ENCODE measurements at places on chromosomes 7 and 10.
A peak's percentile ranks its signal among the peaks of the same experiment; 100 is the strongest.

- DNase-seq, result no peak
These were observed 65.1 kb upstream of the BET1 start for GRCh38 chr7:94069162-94069739.

DNA sequence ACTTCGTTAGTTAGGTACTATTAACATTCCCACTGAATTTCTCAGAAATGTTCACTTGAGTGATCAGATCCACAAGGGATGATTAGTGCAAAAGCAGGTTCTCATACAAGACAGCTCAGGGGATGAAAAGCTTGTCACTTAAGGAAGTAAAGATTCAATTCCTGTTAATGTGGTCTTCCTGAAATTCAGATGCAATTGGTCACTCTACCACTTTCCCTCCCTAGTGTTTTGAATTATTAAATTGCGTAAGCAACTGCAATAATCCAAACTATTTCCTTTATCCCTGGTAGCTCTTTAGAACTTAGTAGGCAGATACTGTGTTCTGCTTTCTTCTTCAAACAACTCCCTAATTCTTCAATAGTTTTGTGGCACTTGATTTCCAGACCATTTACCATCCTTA is 121.4 kb downstream of the MAGI2 start:
- no peak for DNase-seq

DNA sequence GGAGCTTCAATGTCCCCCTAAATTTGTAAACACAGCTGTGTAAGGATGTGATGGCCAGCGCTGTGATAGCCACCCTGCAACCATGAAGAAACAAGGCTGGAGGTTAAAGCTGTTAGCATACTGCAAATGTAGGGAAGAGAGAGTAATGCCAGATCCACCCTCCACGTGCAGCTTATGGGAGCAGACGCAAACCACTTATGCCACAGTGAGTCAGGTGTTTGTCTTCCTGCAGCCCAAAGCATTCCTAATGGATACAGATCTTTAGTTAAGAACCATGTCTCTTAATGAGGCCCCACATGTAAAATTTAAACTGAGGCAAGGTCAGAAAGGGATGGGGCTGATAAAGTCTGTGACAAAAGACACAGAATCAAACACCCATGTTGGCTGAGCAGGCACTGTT is 13.6 kb upstream of the MYL7 start:
- no peak for DNase-seq

- DNase-seq, result no peak
These were observed 38.7 kb downstream of the NRF1 start for GRCh38 chr7:129650056-129650758.

DNA sequence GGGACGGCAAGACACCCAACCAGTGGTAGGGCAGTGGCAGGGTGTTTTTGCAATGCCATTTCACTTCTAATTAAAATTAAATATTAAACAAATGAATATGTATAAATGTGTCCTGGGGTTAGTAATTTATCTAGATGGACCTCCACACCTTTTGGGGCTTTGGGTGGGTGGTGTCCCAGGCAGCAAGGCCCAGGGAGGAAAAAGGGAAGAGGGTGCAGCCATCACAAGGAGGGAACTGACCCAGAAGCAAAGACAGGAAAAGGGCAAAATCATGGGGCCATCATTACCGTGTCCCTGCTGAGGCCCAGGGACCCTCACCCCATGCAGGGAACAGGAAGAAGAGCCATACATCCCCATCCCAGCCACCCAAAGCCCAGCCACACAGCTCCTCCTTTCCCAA is 204.6 kb downstream of the GRID1 start:
- DNase-seq, result no peak

DNA sequence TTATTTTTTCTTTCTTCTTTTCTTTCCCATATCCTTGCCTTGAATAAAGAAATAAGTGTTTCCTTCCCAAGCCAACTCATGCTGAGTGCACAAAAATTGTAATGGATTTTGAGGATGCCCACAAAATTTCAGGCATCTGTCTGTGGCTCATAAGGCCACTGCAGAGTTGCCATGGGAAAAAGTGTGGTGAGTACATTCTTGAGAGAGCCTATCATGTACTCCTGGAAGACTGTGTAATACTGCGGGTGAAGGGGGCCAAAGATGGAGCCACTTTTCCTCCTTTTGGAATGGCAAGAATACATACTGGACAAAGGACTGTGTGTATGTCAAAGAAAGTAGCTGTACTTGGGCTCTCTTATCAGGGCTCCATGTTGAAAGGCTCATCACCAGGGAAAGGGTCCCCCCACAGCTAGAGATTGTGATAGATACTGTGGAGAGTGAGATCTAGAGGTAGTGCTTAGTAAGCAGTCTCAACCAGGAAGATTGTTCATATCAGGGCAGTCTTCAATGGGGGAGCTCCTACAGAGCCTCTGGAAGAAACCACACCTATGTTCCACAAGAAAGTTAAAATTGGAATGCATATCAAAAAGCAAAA is 341.6 kb upstream of the KCND2 start:
- no peak for DNase-seq

- DNase-seq, result no peak
These were observed 18.5 kb upstream of the MGMT start for GRCh38 chr10:129448539-129448938.

- peak; percentile 48 for DNase-seq
These were observed at the start of gene DENND10 for GRCh38 chr10:119103903-119104653. DENND10 (plus strand) TSS chr10:119104113; CDS start chr10:119104143, 30 bp downstream.

DNA sequence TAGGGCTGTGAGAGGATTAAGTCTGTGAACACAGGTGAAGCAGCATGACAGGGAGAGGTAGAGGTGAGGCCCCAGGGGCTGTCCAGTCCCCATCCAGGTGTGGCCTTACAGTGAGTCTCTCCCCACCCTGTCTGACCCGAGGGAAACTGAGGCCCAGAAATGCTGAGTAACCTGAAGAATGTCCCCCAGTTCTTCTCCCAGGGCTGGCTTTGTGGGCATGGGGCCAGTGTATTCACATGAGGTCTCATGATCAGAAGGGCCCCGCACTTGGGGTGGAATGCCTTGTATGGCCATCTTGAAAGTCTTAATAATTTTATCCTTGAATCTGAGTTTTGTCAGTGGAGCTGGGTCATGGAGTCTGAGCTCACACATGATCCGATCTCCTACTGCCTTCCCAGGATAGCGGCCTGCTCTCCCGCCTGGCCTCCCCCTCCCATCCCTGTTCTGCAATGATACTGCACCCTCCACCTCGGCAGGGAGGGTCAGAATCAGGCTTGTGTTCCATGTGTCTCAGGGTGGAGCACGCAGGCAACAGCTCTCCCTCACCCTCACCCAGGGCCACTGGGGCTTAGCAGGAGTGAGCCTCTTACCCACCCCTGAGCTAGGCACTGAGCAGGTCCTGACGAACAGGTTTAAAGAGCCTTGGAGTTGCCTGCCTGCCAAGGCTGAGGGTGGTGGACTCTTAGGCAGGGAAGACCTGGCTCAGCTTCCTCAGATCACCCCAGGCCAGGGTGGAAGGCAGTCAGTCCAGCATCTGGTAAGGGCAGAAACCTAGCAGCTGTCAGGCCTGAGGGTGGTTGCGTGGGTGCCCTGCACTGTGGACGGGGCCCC is 41.4 kb upstream of the NPFFR1 start:
- DNase-seq, result no peak

DNA sequence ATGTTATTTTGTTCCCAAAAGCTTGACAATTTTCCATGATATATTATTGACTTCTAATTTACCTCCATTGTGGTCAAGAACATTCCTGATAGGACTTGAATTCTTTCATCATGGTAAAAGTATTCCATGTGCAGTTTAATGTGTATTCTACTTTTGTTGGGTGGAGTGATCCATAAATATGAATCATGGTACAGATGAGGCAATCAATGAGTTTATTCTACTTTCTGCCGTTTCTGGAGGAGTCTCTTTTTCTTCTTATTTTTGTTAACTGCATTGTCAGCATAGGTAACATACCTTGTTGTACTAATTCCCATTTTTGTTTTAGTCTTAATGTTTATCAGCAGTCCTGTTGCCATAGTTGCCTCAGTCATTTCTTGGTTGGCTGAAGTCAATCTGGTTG is 69.6 kb downstream of the SHOC2 start:
- no peak for DNase-seq

DNA sequence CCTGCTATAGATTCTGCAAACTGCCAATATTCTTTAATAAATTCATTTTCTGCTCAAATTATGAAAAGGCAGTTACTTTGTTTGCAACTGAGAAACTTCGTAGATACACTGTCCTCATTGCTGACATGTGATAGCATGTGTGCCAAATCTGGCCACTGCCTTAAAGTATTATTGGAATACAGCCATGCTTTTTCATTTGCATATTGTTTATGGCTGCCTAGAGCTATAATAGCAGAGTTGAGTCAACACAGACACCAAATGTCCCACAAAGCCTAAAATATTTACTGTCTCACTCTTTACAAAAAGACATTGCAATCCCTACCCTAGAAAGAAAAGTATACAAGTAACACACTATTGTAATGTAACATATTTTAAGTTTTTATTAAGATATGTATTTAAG is 647.4 kb downstream of the XPNPEP1 start:
- DNase-seq, result no peak

DNA sequence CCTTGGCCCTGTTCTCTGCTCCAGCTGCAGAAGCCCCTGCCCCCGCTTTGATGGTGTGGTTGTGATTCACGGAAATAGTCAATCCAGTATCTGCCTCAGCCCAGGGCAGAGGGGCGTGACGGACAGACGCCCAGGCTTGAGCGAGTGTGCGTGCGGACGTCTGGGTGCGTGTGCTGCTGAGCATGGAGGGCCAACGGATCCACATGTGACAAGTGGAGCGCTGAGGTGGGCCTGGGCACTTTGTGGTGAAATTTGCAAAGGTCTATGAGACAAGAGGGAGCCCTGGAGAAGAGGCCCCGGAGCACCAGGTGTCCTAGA is 94.4 kb downstream of the WDR37 start:
- DNase-seq, result no peak

- no peak for DNase-seq
These were observed 39.6 kb upstream of the IKZF1 start for GRCh38 chr7:50264908-50265307.

DNA sequence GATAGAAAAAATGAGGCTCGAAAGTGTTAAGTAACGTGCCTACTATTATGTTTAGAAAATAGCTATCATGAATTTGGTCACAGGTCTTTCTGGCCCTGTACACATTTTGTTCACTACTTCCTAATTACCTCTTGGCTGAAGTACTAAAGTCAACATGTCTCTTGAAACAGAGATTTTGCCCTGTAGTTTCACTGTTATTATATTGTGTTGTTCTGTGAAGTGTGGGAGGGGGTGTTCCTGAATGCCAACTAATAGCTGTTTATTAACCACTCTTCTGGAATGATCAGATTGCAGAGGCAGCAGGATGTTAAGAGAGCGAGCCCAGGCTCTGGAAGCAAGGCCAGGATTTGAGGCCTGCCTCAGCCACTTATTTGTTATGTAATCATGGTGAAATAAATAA is 72.1 kb downstream of the RNF133 start:
- DNase-seq, result no peak

- peak; percentile 64 for DNase-seq
These were observed 5.4 kb downstream of the IDI1 start for GRCh38 chr10:1043532-1043995.

GRCh38 chr7:120400806-120401455 is 128.0 kb downstream of the KCND2 start:
- no peak for DNase-seq

DNA sequence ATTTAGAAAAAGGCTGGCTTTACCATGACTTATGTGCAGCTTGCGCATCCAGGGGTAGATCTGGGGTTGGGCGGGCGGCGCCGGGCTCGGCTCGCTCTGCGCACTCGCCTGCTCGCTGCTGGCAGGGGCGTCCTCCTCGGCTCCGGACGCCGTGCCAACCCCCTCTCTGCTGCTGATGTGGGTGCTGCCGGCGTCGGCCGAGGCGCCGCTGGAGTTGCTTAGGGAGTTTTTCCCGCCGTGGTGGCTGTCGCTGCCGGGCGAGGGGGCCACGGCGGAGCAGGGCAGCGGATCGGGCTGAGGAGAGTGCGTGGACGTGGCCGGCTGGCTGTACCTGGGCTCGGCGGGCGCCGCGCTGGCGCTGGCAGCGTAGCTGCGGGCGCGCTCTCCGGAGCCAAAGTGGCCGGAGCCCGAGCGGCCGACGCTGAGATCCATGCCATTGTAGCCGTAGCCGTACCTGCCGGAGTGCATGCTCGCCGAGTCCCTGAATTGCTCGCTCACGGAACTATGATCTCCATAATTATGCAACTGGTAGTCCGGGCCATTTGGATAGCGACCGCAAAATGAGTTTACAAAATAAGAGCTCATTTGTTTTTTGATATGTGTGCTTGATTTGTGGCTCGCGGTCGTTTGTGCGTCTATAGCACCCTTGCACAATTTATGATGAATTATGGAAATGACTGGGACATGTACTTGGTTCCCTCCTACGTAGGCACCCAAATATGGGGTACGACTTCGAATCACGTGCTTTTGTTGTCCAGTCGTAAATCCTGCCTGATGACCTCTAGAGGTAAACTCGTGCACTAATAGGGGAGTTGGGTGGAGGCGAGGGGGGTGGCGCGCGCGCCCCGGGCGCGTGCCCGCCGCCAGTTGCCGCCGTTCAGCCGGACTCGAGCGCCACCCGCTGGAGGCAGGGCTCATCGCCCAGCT is at the start of gene HOXA5:
Gene HOXA5 (minus strand): TSS at position 659 of the 927 bp plus-strand sequence. CDS start 74 bp downstream, at position 585.
- no peak for DNase-seq

DNA sequence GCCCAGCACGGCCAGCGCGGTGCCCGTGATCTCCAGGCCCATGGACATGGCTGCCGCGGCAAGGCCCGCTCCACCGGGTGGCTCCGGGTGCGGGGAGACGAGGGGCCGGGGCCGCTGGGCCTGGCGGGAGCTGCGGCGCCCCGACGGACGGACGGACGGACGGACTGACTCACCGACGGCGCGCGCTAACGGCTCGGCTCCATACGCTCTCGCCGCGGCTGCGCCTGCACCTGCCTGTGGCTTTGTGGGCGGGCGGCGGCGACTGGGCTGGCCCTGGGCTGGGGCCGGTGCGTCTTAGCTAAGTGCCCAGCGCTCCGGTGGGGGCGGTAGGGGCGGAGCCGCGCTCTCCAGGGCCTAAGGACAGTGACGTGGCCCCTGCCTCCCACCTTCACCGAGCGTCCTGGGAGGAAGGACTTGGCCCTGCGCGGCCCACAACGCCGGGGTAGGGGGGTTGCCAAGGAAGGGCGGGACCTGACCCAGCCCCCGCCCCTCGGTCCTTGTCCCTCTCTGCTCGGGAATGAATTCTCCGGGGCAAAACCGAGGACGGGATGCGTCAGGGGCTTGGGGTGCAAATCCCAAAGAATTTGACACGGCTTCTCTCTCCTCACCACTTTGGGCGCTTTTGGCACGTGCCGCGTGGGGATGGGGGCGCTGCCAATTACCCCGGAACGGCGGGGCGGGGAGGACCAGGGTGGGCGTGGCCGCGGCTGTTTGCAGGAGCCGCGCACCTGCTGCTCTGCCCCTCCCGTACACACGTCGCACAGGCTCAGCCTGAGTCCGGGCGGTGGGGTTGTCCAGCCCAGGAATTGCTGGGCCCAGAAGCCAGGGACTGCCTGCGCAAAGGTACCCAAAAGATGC is at the start of gene CLDN3:
Gene CLDN3 (minus strand): TSS at position 269 of the 858 bp plus-strand sequence. CDS start 221 bp downstream, at position 48.
- no peak for DNase-seq

- no peak for DNase-seq
These were observed 10.1 kb downstream of the RASGEF1A start for GRCh38 chr10:43256531-43257346.

- DNase-seq, result no peak
These were observed 123.9 kb upstream of the COL1A2 start for GRCh38 chr7:94270772-94271171.
